ENCODE measurements at places on chromosomes 3 and 15.

- DNase-seq, result peak; percentile 38
These were observed 285.1 kb upstream of the MANF start for GRCh38 chr3:51099794-51100535.

GRCh38 chr15:26870346-26870745 lies 3.5 kb downstream of the GABRA5 start:
- DNase-seq, result no peak

- DNase-seq, result no peak
These were observed 842 bp downstream of the FSTL1 start for GRCh38 chr3:120449701-120450599.

DNA sequence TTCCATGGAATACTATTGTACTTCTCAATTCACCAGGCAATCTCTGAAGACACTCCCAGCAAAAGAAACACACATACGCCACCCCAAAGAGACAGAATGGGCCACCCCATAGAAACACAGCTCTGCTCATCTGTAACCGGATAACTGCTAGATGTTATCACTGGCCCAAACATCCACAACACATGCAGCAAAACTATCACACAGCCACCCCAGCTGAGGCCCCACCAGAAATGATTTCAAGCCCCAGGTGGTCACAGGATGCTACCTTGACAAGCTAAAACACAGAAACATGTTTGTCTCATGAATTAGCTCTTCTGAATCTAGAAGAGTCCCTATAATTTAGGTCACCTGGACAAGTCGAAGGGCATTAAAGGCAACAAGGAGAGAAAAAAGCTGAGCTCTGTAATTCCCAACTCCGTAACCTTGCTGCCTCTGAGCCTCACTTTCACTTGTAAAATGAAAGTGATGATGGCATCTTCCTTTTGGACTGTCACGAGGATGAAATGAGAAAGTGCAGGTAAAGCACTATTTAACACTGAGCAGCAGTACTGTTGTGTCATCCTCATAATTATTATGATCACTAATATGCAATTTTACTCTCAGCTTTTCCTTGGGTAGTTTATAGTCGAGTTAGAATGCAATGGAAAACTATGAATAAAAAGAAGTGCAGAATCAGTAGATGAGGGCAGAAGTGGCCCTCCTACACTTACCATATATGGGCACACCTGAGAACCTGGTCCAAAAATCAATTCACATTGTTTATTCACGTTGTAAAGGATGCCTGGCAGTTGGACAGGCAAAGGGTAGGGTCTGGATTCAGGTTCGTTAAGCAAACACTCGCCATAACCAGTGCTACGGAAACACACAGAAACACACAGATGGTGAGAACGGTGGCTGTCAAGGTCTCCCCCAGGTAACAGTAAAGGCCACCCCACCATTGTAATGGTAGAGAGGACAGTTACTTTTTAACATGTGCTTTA lies 38.6 kb downstream of the ADAMTS9 start:
- DNase-seq, result no peak

GRCh38 chr3:156300929-156301840 lies 180.8 kb downstream of the KCNAB1 start:
- DNase-seq, result peak; percentile 24

DNA sequence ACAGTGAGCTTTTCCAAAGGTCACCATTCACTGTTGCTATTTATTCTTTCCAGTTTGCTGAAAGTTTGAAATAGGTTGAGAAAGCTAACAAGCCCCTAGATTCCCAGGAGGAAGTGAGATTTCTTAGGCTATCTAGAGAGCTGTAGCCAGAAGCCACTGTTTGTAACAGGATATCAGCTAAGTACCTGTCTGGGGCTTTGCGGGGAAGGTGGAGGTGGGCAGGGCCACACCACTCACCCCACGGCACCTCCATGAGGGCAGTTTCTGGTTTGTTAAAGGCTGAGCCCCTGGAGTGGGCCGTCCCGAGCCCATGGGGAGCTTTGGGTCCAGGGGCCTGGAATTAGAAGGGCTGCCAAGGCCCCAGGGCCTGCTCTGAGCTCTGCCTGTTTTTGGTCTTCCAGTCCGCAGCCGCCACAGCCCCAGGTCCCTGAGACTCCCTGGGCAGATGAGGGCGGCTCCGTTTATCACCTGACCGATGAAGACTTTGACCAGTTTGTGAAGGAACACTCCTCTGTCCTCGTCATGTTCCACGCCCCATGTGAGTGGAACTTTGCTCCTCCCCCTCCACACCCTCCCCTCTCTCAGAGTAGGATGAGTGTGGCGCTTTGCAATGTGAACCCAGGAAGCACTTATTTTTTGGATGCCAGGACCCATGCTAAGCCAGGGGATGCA lies 63.4 kb downstream of the PDIA5 start:
- DNase-seq, result no peak

- DNase-seq, result no peak
These were observed 32.7 kb downstream of the MME start for GRCh38 chr3:155112661-155113389.

GRCh38 chr3:88137836-88138235 lies 11.9 kb upstream of the C3orf38 start:
- DNase-seq, result no peak

GRCh38 chr15:77342807-77343206 lies 77.1 kb downstream of the PEAK1 start:
- no peak for DNase-seq

DNA sequence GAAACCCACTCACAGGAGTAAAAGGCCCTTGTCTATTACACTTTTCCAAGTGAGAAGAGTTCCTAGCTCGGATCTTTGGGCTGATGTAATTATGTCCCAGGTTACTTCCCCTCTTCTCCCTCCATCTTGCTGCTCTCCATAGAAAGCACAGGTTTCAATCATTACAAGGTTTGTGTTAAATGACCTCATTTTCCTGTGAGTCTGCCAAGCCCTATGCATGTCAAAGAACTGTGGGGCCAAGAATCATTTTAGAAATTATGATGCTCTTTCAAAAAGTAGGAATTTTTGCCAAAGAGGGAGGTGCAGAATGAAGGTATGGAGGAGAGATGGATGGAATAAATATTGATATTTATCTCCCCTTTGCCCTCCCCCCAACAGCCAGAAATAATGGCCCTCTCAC lies 129.3 kb upstream of the TPM1 start:
- DNase-seq, result no peak

- DNase-seq, result no peak
These were observed 999.7 kb upstream of the ALCAM start for GRCh38 chr3:104367000-104367399.

GRCh38 chr15:61099020-61099810 lies 129.9 kb downstream of the RORA start:
- DNase-seq, result no peak

DNA sequence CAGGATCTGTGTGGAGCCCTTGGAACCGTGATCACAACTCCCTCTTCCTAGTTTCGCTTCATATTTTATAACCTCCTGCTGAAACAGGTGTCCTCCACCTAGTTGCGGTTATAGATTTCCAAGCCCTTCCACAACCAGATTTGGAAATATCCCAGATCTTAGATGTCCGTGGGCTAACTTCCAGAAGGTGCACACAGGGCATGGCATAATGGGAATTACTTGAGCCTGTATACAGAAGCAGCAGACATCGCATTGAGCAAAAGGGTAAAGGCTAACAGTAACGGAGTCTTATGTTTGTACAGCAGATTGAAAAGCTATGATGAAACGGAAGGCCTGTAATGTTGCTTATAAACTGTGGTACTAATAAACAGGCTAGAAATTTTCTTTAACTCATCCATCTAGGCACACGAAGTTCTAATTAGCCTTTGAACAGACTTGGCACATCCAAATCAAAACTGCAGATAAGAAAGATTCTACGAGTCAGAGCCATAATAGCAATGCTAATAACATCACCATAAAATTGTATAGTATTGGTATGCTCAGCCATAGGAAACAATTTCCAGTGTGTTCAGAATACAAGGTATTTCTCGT lies 1.2 kb upstream of the USF3 start:
- DNase-seq, result peak; percentile 33

DNA sequence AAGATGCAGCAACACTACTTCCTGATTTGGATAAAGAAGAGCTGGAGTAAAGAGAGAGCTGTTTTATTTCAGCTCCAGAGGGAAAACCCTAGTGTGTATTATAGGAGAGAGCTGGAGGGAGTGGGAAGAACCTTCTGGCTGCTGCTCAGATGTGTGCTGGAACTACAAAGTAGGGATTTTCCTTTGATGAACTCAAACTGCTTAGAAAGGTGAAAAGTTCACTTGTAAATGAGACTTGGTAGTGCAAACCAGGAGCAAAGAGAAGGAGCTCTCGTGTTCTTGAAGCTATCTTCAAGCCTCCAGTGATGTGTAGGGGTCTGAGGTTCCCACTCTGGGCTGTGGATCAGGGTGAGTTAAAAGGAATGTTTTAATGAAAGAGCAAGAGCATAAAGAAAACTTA lies 110.4 kb downstream of the EDEM1 start:
- no peak for DNase-seq

GRCh38 chr3:4729061-4729973 lies 236.2 kb downstream of the ITPR1 start:
- DNase-seq, result no peak
